ENCODE measurements at places on chromosomes 6 and 20. TPM values are rescaled to one million over a fixed set of nuclear protein-coding genes. Genes with fewer than 3 reads are reported as not detected.
A peak's percentile ranks its signal among the peaks of the same experiment; 100 is the strongest.

Gene TCP11
- not detected for total RNA-seq

Gene BLCAP
- total RNA-seq: 20.0 TPM

- no peak overlapping the region for H3K4me3 ChIP-seq
- no peak for DNase-seq
- H3K27ac ChIP-seq: no peak overlapping the region
- peaks cover 30% of the 10 kb centered on the region for H3K27me3 ChIP-seq
- H3K4me1 ChIP-seq: no peaks in the 10 kb centered on the region
Observed at GRCh38 chr20:56454754-56455153, 13.7 kb upstream of the RTF2 start.

- no peaks in the 10 kb centered on the region for H3K4me1 ChIP-seq
- H3K27ac ChIP-seq: no peak overlapping the region
- H3K4me3 ChIP-seq: no peak overlapping the region
- no peak for DNase-seq
Observed at GRCh38 chr20:54292185-54292584, 84.3 kb downstream of the PFDN4 start.

GRCh38 chr6:158938811-158939254, 61.2 kb downstream of the RSPH3 start:
- H3K36me3 ChIP-seq: no peaks in the 10 kb centered on the region
- no peak overlapping the region for H3K4me3 ChIP-seq
- no peaks in the 10 kb centered on the region for H3K4me1 ChIP-seq
- H3K27me3 ChIP-seq: no peaks in the 10 kb centered on the region
- H3K27ac ChIP-seq: no peak overlapping the region

DNA sequence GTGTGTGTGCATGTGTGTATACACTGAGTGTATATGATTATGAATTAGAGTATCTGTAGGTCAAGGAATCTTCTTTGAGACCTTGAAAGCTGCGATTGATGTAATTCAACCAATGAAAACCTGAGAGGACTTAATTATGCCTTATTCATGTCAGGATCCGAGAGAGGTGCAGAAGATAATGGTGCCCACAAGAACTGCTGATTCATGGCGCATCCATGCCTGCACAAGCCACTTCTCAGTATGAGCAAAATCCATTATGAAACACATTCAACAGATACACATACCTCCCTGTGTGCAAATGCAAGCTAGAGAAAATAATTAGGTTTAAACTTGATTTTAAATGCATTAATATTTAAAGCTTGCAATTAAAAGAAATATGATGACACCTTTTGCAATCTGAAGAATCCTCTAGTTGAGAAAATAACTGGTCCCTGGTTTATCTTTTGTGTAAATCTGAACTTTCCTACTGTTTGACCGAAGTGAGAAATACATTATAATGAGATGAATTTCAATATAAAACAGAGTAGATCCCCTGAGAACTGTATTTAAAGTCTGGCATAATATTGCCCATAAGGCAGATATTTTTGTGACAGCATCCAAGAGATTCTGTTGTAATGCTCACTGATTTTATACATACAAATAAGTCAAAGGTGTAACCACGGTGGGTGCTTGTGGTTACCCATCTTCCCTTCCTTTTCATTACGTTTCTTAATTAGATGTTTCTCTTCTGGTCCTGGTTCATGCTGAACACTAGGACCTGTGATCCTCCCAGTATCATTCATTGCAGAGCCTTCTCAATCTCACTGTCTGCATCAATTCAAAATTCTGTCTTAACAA, 45.6 kb downstream of the LY86 start:
- no peak overlapping the region for H3K27ac ChIP-seq
- H3K36me3 ChIP-seq: no peaks in the 10 kb centered on the region
- no peak for DNase-seq
- H3K27me3 ChIP-seq: no peaks in the 10 kb centered on the region

Gene SIRPB2
- not detected for total RNA-seq

DNA sequence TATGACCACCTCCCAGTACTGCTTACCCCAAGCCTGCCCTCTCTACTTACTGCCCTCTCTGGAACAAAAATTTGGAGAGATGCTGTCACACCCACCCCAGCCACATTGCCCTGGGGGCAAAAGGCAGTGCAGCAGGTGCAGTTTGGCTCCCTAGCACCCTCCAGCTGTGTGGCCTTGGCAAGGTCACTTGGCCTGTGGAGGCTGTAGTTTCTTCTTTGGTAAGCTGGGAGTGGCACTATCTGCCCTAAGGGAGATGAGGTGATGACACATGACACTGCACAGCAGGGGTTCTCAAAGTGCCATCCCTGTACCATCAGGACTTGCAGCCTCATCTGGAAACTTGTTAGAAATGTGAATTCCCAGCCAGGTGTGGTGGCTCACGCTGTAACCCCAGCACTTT, 44.8 kb downstream of the TAF8 start:
- H3K36me3 ChIP-seq: no peaks in the 10 kb centered on the region
- H3K4me3 ChIP-seq: no peak overlapping the region
- H3K27me3 ChIP-seq: no peaks in the 10 kb centered on the region
- no peak overlapping the region for H3K27ac ChIP-seq
- DNase-seq: no peak

DNA sequence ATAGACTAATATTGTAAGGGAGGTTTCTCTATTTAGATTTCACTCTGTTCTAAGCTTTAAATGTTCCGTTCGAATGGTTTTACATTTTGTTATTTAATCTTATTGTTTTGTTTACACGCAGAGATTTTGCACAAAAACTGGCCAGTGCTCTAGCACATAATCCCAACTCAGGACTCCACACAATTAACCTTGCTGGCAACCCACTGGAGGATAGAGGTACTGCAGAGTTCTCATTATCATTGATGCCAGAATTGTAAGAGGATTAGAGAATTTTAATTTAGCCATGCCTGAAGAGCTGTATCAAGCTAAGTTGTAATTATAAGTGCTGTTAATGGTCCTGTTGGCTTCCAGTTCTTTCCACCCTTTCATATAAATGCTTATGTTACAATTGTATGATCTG, 179.7 kb upstream of the SCGN start:
- no peak overlapping the region for H3K27ac ChIP-seq
- H3K4me3 ChIP-seq: no peak overlapping the region
- no peak for DNase-seq
- no peaks in the 10 kb centered on the region for H3K4me1 ChIP-seq
- H3K27me3 ChIP-seq: no peaks in the 10 kb centered on the region

DNA sequence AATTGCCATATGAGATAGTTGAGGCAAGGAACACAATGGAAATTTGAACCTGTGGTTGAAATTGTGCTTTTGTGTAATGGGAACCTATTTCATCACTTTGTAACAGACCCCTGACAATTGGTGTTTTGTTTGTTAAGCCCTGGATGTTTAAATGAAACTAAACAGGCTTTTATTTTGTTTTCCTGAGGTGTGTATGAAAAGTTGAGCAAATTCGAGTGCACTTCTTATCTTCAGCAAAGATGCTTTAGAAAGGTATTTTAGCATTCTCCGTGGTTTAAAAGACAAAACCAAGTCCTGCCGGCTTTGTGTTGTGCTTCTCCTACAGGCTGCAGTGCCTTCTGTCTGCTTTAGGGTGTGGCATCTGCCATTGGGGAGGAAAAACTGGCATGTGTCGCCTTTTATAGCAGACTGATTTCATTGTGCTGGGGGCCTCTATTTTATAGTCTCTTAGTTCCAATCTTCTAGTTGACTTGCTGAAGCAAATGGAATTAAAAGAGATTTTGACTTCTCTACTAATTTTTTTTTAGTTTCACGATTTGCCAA, 2.2 kb upstream of the ARID1B start:
- peaks cover 4% of the 10 kb centered on the region for H3K4me1 ChIP-seq
- H3K27ac ChIP-seq: peak overlapping the region; percentile 25
- H3K4me3 ChIP-seq: peak overlapping the region; percentile 32
- H3K36me3 ChIP-seq: no peaks in the 10 kb centered on the region

GRCh38 chr6:131000544-131000943, 62.5 kb downstream of the EPB41L2 start:
- H3K27me3 ChIP-seq: no peaks in the 10 kb centered on the region
- H3K36me3 ChIP-seq: no peaks in the 10 kb centered on the region
- H3K27ac ChIP-seq: no peak overlapping the region
- H3K4me1 ChIP-seq: peaks cover 14% of the 10 kb centered on the region
- peak overlapping the region; percentile 10 for H3K4me3 ChIP-seq

DNA sequence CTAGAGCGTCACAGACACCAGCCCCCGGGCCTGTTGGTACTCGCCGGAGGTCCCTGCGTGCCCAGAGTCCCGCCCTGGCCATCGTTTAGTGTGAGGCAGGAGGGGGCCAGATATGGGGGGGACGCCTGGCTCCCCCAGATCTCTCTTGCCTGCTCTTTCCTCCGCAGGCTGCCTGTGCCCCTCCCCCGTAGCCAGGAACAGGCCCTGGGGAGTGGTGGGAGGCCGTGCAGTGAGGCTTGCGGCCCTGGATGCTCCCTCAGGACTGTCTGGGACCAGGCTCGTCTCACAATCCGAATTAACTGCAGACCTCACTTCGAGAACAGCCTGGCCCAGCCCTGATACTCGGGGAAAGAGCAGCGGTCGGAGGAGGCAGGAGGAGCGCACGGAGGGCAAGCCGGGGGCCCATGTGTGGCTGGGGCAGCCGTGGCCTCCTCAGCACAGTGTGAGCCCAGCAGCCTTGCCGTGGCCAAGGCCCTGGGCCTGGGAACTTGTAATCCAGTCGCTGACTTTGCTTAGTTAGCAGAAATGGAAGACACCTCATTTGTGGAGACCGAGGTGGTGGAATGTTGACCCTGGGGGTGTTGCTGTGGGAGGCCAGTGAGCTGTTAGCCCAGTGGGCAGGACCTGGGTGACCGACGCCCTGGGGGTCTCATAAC, 28.7 kb downstream of the FRMD1 start:
- H3K4me3 ChIP-seq: no peak overlapping the region
- no peaks in the 10 kb centered on the region for H3K4me1 ChIP-seq
- H3K27me3 ChIP-seq: no peaks in the 10 kb centered on the region
- H3K36me3 ChIP-seq: no peaks in the 10 kb centered on the region
- no peak for DNase-seq

GRCh38 chr6:80280262-80281010, 174.0 kb downstream of the BCKDHB start:
- no peak for DNase-seq
- no peaks in the 10 kb centered on the region for H3K36me3 ChIP-seq
- H3K4me3 ChIP-seq: no peak overlapping the region
- no peaks in the 10 kb centered on the region for H3K4me1 ChIP-seq

DNA sequence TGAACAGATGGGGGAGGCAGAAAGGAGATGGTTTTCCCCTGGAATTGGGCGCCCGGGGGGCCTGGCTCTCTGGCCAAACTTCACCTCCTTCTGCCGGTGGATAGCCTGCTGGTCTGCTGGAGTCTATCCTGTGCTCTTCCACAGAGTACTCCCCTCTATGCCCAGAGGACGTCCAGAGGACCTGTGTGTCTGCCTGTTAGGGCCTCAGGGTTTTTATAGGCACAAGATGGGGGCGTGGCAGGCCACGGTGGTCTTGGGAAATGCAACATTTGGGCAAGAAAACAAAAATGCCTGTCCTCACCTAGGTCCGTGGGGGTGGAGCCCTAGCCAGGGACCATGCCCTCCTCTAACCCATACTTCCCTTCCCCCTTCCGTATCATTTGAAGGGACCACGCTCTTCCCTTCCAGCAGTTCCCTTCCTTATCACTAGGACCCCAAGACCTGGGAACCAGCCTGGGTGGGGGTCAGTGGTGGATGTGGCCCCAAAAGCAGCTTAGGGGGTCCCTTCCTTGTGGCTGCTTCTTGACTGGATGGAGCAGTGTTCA, 53.6 kb upstream of the ZNF337 start:
- no peak overlapping the region for H3K4me3 ChIP-seq
- DNase-seq: no peak
- no peaks in the 10 kb centered on the region for H3K36me3 ChIP-seq
- H3K27ac ChIP-seq: no peak overlapping the region

DNA sequence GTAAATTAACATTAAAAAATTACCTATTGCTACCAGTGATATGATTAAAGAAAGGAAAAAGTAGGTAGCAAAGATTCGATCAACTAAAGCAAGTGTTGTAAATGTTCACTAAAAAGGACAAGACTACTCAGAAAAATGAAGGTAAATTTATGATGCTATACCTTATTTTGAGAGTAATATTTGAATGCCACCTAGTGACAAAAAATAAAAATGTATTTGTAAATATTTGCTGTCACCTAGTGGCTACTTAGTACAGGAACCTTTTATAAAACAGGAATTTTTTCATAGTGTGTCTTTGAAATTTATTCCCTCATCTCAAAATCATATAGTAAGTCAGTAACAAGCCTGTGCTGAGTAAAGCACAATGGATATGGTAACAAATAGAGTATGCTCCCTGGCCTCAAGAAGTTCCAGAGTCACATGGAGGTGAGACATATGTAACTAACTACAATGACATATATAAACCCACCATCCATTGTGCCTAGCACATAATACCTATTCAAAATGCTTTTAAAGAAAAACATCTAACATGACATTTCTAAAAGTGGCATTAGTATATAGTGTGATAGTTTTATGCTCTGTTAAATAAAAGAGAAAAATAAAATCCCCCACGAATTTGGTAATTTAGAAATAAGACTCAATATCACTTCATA, 193.1 kb upstream of the SIM1 start:
- H3K27me3 ChIP-seq: no peaks in the 10 kb centered on the region
- no peaks in the 10 kb centered on the region for H3K4me1 ChIP-seq
- no peak for DNase-seq
- H3K36me3 ChIP-seq: peaks cover 12% of the 10 kb centered on the region
- no peak overlapping the region for H3K4me3 ChIP-seq

Gene CCDC170
- 3.3 TPM for total RNA-seq

DNA sequence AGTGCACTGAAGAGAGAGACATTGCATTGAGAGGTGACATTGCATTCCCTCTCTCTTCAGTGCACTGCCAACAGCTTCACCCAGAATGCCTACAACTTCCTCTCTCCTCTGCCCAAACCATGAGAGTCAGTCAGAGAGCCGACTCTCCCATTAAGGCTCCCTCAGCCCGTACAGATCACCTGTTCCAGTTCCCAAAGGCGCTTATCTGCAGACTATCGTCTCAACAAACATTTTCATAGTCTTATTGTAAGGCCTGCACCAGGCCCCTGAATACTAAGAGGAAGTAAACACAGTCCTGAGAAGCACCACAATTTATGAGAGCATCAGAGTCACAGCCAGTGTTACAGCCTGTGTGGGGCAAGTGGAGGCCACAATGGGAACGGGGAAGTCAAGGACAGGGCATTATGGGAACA, 53.7 kb downstream of the GFOD1 start:
- no peaks in the 10 kb centered on the region for H3K36me3 ChIP-seq
- H3K4me3 ChIP-seq: no peak overlapping the region
- DNase-seq: peak; percentile 10
- no peaks in the 10 kb centered on the region for H3K27me3 ChIP-seq
- no peak overlapping the region for H3K27ac ChIP-seq

- no peaks in the 10 kb centered on the region for H3K4me1 ChIP-seq
- peaks cover 67% of the 10 kb centered on the region for H3K36me3 ChIP-seq
- DNase-seq: no peak
- H3K27me3 ChIP-seq: no peaks in the 10 kb centered on the region
- no peak overlapping the region for H3K27ac ChIP-seq
- no peak overlapping the region for H3K4me3 ChIP-seq
Observed at GRCh38 chr20:23391707-23392310, 29.5 kb downstream of the NAPB start.

DNA sequence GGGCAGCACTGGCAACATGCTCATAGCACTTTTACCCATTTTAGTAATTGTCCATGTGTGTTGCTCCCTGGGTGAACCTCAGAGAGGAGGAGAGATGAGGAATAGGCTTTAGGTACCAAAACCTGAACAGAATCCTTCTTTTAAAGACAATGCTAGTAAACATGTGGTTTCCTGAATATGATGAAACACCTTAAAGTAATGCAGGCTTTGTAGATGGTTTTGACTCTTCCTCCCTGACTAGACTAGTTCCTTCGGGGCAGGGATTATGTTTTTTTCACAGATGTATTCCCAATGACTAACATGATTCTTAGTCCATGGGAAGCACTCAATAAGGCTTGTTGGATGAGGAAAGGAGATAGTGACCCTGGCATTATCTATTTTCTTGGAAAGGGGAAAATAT, 367.6 kb upstream of the JAG1 start:
- no peaks in the 10 kb centered on the region for H3K36me3 ChIP-seq
- no peaks in the 10 kb centered on the region for H3K27me3 ChIP-seq
- no peaks in the 10 kb centered on the region for H3K4me1 ChIP-seq
- no peak for DNase-seq
